ENCODE measurements at places on chromosomes 4 and X.

DNA sequence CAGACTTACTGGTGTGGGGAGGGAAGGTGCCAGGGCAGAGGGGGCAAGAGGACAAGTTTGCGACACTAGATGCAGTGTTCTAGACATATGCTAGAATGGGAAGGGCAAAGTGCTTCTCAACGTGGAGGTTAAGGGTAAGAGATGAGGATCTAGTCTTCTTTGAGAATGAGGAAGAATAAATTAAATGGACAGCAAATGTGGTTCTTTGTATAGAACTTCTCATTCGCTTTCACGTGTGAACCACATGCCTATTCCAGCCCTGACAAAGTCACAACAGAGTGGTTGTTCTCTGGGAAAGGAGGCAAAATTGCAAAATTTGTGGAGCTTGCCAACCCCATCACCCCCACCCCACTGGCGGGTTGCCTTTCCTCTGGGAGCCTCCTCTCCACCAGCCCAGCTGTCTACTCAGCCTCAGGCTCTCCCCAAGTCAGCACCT lies 1.5 kb upstream of the ANXA5 start:
- DNase-seq: no peak

GRCh38 chr4:62058571-62058970 lies 858.4 kb downstream of the ADGRL3 start:
- no peak for DNase-seq

- no peak for DNase-seq
These were observed 145.1 kb downstream of the COL4A5 start for GRCh38 chrX:108584617-108585211.

GRCh38 chr4:70627620-70628019 lies 924 bp upstream of the ENAM start:
- DNase-seq: no peak

GRCh38 chrX:134801267-134801666 lies 143.0 kb upstream of the PLAC1 start:
- DNase-seq: no peak

GRCh38 chrX:122584981-122585380 lies 599.1 kb upstream of the GRIA3 start:
- no peak for DNase-seq

GRCh38 chr4:82785611-82786400 lies 12.8 kb downstream of the SCD5 start:
- no peak for DNase-seq

- no peak for DNase-seq
These were observed 11.4 kb upstream of the SLAIN2 start for GRCh38 chr4:48329976-48330375.

GRCh38 chrX:37746951-37747350 lies 32.9 kb upstream of the CYBB start:
- DNase-seq: no peak

DNA sequence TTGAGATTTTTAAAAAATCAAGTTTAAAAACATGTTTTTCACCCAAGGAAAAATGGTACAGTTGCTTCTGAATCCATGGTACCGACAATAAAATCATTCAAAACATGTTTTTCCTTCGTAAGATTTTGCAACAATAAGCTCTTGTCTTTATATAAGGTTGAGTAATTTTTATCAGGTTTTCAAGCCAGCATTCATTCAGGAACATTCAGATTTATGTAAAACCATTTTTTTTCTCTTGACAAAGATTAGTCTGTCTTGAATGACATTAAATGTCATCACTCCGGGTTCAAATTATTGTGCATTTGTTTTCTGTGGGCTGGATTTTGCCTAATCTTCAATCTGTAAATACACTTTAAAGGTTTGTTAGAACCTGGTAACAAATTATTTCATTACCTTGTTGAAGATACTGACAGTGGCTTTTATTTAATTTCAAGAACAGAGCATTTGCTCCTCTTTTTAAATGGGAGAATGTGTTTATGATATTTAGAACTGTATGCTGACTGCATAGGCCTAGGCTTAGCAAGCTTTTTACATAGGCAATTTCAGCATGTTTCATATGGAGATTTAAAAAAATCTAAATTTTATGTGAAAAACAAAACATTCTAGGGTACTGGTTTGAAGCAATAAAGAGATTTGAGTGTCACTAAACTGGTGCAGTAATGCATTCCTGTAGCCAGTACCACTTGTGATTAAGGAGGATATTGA lies 336.4 kb upstream of the HAND2 start:
- DNase-seq: no peak

GRCh38 chrX:81301877-81302276 lies 100.0 kb downstream of the SH3BGRL start:
- DNase-seq: no peak

DNA sequence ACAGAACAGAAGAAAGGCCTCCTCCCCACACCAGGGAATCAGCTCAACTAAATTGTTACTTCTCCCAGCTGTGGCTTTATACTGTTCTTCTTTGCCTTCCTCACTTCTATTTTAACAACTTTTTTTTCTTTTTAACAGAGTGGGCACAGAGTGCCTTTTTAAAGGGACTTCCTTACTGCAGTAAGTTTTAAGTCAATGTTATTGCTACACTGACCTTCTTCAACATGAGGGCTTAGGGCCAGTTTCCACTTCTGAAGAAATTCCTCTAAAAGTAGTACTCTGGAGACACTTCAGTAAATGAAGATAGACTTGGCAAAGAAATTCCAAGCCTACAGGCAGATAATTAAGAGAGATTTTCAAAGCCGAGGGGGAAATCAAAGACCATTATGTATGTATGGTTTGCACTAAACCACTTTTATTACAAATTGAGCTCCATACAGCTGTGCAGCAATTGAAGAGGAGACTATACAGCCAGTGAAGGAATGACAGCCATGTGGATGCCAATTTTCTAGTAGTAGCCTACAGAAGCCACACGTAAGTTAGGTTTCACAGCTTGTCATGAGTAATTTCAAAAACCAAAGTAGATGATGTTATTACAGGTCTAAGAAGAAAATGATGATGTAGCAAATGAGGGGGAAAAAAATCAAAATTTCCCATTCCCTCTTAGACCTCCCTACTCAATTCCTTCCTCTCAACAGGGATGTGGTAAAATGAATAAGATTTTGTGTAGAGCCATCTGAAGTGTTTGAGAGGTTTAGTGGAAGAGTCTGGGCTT lies 36.9 kb upstream of the RASGEF1B start:
- no peak for DNase-seq

- DNase-seq: no peak
These were observed 29.4 kb upstream of the ADRA2C start for GRCh38 chr4:3736806-3737205.

DNA sequence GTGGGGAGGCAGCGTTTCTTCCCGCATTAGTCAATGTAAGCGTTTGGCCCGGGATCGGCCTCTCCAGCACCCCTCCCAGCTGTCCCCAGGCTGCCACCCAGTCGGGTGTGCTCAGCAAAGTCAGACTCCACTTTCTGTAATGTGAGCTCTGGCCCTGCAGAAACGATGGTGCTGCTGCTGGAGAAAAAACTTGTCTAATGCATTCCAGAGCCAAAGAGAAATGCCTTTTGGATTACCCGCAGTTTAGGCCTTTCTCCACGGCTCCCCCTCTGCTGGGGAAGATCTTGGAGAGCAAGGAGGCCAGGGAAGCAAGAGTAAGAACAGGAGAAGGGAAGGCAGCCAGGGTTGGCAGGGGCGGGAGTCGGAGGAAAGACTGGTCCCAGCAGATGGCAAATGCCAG lies 55.2 kb downstream of the ELF4 start:
- DNase-seq: no peak

- no peak for DNase-seq
These were observed 1.4 kb downstream of the AR start for GRCh38 chrX:67545036-67545821.

GRCh38 chr4:131534944-131535645 lies 1614.0 kb upstream of the PCDH10 start:
- no peak for DNase-seq

DNA sequence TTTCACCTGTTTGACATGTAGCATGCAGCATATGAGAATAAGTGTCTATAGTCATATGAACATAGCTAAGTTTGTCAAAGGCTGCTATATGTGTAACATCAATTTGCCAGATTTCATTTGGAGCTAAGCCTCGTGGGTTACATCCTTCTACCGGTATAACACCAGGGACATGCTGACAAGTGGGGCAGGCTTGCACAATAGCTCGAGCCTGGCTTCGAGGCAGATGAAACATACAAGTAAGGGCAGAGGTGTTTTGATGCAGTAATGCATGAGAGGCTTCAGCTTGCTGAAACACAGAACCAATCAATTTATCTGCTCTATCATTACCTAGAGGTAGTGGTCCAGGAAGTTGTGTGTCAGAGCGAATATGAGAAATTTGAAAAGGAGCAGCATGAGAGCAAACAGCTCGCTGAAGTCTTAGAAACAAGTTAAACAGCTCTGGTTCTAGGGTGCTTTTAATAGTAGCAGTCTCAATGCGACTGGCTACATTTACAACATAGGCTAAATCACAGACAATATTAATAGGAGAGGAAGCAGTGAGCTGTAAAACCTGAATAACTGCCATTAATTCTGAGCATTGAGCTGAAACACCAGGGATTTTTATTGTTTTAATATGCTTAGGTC lies 14.9 kb upstream of the UGDH start:
- DNase-seq: no peak

DNA sequence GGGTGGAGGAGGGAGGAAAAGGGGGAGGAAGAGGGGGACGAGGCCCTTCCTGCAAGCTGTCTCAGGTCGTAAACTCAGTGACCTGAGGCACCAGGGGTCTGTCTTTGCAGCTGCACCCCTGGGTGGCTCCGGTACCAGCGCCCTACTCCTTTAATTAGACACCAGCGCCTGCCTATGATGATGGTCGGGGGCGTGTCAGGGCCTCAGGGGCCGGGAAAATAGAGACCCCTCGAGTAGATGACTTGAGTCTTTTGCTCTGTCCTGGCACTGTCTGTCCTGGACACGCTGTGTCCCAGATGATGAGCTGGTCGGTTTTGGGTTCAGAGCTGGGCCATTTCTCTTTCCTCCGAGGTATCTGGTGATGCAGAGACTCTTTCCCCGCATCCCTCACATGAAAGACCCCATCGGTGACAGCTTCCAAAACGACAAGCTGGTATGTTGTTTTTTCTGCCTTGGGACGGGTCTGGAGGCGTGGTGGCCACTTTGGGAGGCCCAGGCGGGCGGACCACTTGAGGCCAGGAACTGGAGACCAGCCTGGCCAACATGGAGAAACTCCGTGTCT lies 11.2 kb downstream of the SLC25A6 start:
- DNase-seq: no peak

DNA sequence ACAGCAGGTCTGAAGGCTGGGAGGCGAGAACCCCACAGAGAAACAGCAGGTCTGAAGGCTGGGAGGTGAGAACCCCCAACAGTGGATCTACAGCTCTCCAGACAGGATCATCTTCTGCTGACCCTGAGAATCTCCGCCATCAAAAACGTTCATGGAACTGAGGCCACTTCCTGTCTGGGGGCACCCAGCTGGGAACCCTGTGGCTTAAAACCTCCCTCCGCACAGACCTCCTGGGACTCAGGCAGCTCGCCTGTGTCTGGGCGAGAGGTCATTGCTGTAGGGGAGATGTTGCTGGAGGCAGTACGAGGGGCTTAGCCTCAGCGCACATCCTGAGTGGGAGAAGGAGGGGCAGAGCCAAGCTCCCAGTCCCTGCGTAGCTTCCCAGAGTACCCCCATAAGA lies 15.1 kb upstream of the CLDN24 start:
- no peak for DNase-seq

- no peak for DNase-seq
These were observed 469.1 kb downstream of the GBA3 start for GRCh38 chr4:23161787-23162186.

GRCh38 chrX:111283446-111283845 lies 13.2 kb upstream of the CAPN6 start:
- no peak for DNase-seq

DNA sequence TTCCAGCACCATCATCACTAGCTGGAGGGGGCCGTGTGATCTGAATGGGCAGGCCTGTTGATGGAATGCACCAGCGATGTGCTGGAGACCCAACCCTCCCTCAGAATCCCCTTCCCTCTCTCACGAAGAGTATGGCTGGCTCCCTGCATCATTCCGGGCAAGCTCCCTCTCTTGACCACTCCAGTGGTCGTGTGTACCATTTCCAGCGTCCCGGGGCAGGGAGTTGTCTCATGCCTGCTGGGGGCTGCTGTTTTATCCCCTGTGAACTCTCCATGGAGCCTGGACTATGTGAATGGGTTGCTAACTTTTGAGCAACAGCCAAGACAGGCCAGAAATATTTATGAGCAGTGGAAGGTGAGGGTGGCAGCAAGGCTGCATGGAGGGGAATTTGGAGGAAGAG lies 8.1 kb downstream of the CSAG1 start:
- DNase-seq: no peak

GRCh38 chrX:94850811-94851210 lies 1176.8 kb downstream of the FAM133A start:
- no peak for DNase-seq

GRCh38 chrX:4994855-4995254 lies 1233.8 kb downstream of the NLGN4X start:
- DNase-seq: no peak

- DNase-seq: no peak
These were observed 94.9 kb upstream of the MYOZ2 start for GRCh38 chr4:119040694-119041185.

DNA sequence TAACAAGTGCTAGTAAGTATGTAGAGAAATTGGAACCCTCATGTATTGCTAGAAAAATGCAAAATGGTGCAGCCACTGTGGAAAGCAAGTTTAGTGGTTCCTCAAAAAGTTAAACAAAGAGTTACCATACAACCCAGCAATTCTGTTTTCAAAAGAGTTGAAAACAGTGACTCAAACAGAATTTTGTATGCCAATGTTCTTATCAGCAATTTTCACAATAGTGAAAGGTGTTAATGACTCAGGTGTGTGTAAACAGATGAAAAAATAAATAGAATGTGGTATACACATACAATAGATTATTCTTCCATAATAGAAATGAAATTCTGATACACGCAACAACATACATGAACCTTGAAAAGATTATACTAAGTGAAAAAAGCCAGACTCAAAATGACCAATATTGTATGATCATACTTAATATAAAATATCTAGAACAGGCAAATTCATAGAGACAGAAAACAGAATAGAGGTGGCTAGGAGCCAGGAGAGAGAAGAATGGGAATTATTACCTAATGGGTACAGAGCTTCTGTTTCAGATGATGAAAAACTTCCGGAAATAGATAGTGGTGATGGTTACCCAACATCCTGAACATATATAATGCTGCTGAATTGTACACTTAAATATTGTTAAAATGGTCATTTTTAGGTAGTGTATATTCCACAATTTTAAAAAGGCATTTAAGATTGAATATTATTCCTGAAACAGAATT lies 51.6 kb downstream of the WDFY3 start:
- DNase-seq: no peak

DNA sequence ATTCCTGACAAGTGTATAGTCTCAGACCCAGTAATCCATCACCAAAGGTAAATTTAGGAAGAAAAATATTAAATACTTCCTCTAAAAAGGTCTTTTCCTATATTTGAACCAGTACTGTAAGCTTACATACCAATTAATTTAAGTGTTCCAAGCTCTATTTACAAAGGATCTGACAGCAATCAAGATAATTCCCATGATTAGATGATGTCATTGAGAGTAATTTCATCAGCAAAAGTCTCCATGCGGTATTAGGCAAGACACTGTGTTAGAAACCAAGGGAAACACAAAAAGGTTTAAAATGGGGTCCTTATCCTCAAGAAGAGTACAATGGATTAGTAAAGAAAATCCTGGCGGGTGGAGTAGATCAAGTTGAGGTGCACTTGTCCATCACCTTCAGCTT lies 198.5 kb downstream of the PRDM5 start:
- DNase-seq: no peak

Measured in activated naive CD8-positive, alpha-beta T cell treated with anti-CD3 and anti-CD28 coated beads, Interleukin-2, amount 10 ng/mL, durations not matched to agents 7 days and 5 days (primary cell).